Germinal center (tissue), 1 donor: ENCODE measurements at places on chromosomes 7 and 10.

DNA sequence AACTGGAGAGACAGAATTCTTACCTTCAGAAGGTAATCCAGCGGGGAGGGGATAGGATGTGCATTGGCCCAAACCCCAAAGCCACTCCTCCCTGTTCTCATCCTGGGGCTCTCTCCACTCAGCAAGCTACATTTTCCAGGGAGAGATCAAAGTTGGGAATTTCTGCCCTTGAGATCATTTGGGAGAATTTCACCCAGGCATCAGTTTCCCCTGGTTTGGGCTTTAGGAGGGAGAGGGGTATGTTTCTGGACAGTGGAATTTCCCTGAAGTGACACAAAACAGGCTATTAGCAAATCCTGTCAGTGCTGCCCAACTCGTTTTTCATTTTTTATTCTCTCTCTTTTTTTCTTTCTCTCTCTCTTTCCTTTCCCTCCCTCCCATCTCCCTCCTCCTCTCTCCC, 35.7 kb downstream of the CYP17A1 start:
- DNase-seq = no peak

DNA sequence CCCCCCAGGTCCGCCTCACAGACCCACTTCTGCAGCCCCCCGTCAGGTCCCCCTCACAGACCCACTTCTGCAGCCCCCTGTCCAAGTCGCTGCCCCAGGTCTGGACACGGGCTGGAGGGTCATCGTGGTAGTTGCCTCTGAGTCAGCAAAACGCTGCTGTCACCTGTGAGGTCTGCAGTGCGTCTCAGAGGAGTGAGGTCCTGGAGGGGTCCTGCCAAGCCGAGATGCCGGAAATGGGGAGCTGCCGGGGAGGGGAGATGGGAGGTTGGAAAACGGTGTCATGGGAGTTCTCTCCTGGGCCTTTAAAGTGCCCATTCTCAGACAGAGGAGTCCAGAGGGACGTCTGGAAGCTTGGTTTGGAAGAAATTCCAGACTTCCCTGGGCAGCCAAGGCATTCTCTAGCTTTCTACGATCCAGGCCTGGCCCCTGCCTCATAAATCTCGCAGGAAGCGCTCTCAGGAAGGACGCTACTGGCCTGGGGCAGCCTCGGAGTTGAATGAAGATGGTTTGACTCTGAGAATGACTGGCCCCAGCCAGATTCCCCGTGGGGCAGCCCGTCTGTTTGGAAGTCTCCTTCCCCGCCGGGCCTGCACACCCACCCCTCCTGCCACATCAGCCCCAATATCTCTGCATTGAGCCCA, 38.7 kb downstream of the CALML3 start:
- DNase-seq = no peak

DNA sequence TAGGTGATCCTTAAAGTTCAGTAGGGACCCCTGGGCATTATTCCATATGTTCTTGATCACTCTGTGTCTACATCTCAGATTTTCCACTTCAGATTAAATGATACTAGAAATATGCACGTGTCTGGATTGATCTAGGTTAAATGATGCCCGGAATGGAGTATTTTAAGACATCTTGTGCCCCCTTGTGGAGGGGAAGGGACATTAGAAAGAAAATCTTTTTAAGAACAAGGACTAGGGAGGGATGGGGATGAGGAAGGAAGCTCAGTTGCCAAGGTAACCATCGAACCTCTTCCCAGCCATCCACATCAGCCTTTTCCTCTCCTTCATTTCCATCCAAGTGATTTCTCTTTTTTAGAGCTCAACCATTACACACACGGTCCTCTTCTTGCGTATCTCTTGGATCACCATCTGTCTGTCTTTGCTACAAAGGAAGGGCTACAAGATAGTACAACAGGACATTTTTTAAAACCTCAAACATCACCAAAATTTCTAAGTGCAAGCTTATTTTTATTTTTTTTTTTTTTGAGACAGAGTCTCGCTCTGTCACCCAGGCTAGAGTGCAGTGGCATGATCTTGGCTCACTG, 40.5 kb downstream of the PRSS2 start:
- DNase-seq = peak; percentile 54

- DNase-seq = no peak
Measured at GRCh38 chr7:68676813-68677535, 921.3 kb upstream of the AUTS2 start.

- no peak for DNase-seq
Measured at GRCh38 chr10:113161066-113161465, 211.0 kb downstream of the TCF7L2 start.

DNA sequence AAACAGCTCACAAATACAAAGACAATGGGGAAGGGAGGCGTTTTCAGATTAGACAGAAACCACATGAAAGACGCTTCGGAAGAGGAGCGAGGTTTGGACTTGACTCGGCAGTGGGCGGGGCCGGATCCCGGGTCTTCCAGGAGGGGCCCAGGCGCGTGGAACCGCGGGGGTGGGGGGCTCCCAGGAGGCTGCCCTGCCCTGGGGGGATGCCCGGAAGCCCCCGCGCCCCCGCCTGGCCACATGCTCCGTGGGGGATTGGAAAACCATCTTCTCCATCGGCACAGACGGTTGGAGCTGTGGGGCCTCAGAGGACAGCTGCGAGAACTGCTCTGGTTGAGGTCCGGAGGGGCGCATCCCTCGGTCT, 186.0 kb upstream of the SHH start:
- no peak for DNase-seq

- DNase-seq = no peak
Measured at GRCh38 chr10:128981881-128982615, 485.0 kb upstream of the MGMT start.

DNA sequence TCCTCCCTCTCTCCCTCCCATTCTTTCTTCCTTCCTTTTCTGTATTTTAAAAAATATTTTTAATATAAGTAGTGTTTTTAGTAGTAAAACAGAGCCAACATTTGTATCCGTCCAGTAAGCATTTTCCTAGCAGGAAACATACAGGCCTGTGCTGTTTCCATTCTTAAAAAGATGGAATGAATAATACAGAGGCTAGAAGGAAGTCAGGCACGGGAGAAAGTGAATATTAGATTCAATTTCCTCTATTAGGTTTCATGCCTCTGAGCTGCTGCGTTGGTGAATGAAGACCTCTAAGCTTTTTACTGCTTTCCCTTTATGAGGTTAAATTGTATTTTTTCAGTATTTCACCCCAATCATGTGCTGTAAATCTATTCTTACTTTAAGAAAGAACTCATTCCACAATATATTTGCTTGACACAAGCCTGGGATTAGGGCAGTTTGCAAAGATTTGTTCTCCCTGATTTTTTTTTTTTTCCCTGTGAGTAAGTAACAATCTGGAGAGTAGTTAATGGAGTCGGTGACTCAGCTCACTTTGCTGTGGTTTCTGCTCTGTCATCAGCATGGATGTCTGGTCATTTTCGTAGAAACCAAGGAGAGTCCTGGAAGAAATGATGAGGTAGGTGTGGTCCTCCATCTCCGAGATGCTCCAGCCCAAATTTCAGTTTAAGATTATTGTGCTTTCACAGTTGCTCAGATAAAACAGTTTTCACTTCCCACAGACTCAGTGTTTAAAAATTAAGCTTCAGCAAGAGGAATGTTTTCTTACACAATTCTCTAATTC, 76.1 kb upstream of the PITRM1 start:
- DNase-seq = no peak

DNA sequence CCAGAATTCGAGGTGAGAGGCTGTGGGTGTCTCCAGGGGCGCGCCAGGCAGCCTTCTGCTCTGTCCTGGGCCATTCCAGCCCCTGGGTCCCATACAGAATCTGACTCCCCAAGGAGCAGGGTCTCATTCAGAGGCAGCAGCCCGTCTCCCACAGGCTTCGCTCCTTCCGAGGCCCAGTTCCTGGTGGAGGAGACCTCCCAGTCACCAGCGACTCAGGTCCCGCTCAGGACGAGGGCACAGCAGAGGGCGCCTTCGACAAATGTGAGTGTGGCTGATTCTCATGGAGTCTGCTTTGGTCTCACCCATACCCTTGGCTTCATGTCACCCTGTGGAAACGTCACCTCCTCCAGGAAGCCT, 81.8 kb upstream of the GPR26 start:
- no peak for DNase-seq

GRCh38 chr7:129188372-129188891, at the start of gene SMO:
Gene SMO, plus strand, starts transcription at chr7:129188633. Its CDS starts 519 bp downstream, at chr7:129189152.
- peak; percentile 59 for DNase-seq

- DNase-seq = peak; percentile 19
Measured at GRCh38 chr10:70255329-70256299, 22.4 kb upstream of the PPA1 start.

DNA sequence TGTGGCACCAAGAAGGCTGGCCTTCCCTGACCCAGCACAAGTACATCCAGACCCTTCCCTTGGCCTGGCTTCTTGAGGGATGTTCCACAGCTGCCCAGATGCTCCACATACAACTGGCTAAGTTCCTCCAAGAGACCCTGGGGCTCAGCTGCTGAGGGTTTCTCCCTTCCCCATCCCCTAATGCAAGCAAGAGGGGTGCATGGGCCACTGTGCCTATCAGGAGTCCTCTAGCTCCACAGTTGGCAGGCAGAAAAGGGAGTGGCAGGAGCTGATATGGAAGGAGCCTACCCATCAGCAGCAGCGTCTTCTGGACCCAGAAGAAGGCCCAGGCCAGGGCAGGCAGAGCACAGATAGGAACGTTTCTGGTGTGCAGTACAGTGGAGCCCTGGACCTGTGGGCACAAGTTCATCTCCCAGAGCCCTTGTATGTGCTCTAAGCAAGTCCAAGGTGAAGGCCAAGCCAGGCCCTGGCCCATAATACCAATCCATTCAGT, 26.2 kb downstream of the VSIR start:
- DNase-seq = no peak
